ENCODE measurements at places on chromosomes 12 and 14. TPM values are rescaled to one million over a fixed set of nuclear protein-coding genes. Genes with fewer than 3 reads are reported as not detected.

The ESYT1 gene
- polyA plus RNA-seq = 94.5 TPM

The LIN7A gene
- 22.7 TPM for polyA plus RNA-seq

The IFI27 gene
- polyA plus RNA-seq = 29.0 TPM

The PCK2 gene
- polyA plus RNA-seq = 15.5 TPM

The CCDC197 gene
- not detected for polyA plus RNA-seq

The GOLGA3 gene
- polyA plus RNA-seq = 47.5 TPM

The RIPK3 gene
- 3.1 TPM for polyA plus RNA-seq

The SERPINA6 gene
- polyA plus RNA-seq = 0.28 TPM

The NANOG gene
- 0.36 TPM for polyA plus RNA-seq

The ARPC3 gene
- 218 TPM for polyA plus RNA-seq

The BEST3 gene
- 0.55 TPM for polyA plus RNA-seq

The SMIM41 gene
- 6.9 TPM for polyA plus RNA-seq

The AHNAK2 gene
- 1.6 TPM for polyA plus RNA-seq

DNA sequence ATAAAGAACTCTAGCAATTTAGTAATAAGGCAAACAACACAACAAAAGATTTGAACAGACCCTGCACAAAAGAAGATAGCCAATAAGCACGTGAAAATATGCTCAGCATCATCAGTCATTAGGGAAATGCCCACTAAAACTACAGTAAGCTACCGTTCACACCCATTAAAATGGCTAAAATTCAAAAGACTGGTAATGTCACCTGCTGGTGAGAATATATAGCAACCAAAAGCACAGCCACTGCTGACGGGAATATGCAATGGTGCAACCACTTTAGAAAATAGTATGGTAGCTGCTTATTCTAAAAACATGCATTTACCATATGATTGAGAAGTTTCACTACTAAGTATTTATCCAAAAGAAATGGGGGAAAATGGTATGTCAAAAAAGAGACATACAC lies 74.9 kb downstream of the DPF3 start:
- no peak for DNase-seq

DNA sequence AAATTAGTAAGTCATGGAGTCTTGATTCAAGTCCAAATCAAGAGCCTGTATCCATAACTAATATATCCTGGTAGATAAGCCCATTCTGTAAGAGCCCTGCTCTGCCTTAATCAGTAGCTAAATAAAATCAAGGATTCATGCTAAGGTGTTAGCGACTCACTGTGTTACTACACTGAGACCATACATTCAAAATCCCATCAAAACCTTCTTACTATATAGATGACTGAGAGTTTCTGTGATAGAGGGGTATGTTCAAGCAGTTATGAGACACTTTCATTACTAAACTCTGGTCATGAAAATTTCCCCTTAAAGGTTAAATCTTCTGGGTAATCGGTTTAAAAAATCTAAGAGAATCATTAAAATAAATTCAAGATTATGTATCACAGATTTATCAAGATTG lies 78.5 kb downstream of the MDGA2 start:
- no peak for DNase-seq

DNA sequence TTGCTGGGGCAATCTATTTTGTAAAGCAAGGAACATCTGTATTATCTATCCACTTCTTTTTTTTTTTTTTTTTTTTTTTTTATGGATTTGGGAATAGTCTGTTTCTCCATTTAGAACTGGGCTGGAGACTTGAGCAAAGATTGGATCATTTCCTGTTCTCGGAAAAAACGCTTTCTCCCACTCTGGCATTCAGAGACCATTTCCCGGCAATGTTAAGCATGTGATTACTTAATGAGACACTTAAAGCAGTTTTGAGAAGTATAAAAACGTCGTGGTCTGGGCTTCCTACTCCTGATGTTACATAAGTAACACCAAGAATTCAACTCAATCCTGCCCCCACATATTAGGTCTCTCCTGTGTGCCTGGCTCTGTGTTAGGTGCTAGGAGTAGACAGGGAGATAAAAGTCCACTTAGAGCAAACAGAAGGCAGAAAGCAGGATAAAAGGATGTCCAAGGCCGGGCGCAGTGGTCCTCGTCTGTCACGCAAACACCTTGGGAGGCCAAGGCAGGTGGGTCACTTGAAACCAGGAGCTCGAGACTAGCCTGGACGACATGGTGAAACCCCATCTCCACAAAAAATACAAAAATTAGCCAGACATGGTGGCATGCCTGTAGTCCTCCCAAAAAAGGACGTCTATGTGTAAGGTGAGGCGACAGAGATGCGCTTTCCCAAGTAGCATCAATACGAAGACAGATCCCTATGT lies 152.1 kb upstream of the GSC start:
- DNase-seq = no peak

DNA sequence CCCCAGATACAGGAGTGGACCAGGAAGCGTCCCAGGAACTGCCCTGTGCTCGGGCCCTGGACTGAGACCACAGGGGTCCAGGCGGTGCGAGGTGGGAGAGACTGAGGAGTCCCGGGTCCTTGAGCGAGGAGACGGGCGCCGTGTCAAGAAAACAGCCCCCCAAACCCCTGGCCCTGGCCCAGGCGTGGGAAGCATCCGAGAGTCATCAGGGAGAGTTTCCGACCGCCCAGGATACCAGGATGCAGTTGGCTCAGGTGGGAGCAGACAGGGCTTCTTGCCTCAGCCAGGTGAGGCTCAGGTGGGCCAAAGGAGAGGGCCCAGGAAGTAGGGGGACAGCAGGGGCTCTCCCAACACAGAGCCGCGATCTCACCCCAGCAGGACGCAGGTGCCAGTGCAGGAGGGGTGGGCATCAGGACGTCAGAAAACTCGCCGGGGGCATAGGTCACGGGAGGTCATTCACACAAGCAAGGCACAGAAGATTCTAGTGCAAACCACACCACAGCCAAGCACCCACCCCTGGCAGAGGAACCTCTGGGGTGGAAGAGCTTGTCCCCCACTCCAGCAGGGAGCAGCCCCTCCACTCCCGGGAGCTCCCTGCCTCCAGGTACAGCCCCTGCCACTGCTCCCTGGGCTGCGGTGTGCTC lies 102.5 kb upstream of the EIF5 start:
- no peak for DNase-seq

DNA sequence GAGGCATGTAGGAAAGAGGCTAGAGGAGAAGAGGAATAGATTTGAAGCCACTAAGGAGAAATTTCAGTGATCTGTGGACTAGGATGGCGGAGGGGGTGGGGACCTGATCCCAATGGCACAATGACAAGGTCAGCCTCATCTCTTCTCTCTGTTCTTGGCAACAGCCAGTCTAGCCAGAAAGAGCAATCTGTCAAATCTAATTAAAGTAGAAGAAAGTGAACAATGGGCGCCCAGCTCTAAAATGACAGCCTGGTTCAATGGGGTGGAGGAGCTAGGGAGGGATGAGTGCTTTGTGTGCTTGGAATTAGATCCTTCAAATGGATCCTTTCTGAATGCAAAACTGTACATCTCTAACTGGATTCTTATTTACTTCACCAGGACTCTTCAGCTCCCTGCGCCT lies 37.2 kb upstream of the TUBA1C start:
- no peak for DNase-seq

DNA sequence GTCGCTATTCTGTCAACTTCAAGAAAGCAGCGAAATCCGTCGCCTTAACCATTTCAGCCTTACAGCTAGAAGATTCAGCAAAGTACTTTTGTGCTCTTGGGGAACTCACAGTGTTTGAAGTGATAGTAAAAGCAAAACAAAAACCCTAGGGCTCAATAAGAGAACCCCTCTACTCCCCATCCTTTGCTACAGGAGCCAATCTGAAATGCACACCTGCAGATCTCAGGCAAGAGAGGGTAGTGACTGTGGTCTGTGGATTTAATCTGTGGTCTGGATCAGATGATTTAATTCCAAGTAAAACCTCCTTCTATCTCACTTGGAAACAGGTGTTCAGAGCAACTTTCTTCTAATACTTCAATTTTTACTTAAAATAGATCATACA lies 422.9 kb upstream of the OR4E1 start:
- DNase-seq = no peak

- no peak for DNase-seq
Observed at GRCh38 chr12:55132816-55133215, 6.6 kb downstream of the OR9K2 start.

DNA sequence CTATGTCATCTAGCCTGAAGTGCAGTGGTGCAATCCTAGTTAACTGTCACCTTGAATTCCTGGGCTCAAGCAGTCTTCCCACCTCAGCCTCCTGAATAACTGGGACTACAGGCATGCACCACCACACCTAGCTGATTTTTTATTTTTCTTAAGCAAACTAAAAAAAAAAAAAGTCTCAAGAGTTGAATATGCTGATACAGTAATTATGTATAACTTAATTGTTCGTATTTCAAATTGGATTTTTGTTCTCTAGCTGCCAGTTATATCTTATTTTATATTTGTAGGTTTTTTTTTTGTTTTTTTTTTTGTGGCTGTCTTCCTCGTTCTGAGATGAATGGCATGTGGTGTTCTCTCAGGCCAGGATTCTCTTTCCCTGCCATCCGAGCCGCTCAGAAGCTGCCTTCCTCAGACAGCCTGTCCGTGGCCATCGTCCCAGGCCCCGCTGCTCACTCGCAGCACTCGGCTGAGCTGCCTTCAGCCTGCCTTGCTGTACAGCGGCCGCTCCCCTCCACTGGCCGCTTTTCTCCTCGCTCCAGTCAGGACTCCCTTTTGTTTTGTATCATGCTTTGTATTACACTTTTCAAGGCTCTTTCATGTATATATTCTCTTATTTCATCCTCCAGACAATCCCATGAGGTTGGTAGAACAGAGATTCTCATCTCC lies 53.3 kb downstream of the WDR20 start:
- DNase-seq = no peak

DNA sequence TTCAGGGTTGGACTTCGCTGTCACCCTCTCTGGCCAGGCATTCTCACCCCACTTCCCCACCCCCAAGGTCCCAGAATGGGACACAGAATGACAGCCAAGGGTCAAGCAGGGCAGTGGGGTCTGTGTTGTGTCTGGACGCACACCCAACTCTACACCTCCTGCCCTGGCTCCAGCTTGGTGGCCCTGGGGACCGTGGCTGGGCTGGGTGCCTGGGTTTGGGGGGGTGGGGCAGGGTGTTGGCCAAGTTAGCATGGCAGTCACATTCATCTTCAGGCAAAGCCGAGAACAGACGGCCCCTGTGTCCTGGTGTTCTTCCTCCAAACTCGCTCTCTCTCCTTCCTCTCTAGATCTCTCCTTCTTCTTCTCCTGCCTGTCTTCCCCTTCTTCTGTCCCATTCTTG lies 5.6 kb downstream of the LRP1 start:
- no peak for DNase-seq

DNA sequence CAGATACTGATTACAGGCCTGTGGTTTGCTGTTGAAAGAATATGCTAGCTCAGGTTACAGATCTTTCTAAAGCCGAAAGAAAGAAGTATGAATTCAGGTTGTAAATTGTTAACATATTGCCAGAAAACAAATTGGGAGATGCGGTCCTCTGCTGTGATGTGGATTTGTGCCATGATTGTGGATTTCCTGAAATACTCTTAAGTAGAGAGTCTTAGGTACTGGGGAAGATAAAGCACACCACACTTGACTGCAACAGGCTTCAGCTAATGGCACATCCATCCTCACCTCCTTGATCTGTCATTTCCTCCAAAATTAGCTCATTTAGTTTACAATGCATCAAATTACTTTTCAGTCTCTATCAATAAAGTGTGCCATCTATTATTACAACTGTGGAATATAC lies 279.2 kb downstream of the SYT1 start:
- no peak for DNase-seq

- no peak for DNase-seq
Observed at GRCh38 chr12:108375986-108376663, 37.0 kb upstream of the CMKLR1 start.

DNA sequence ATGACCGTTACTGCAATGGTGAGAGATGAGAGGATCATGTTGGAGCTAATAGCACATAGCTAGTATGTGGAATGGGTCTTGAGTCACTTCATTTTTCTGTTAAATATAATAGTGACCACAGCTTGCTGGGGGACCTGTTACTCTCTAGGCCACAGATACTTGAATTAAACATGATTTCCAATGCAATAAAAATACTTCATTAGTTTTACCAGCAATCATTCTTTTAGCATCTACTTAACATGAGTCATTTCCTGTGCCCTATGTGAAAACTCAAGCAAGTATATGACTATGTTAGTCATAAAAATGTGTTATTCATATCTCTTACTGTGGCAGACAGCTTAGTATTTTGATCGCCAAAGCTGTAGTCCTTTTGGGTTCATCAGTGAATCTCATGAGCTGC lies 798.8 kb downstream of the SLC16A7 start:
- no peak for DNase-seq

- DNase-seq = no peak
Observed at GRCh38 chr14:87097015-87097414, 896.0 kb downstream of the GALC start.

GRCh38 chr14:72801381-72801812 lies 92.5 kb downstream of the DPF3 start:
- DNase-seq = no peak

GRCh38 chr12:22577667-22578066 lies 33.3 kb upstream of the C2CD5 start:
- DNase-seq = no peak

- no peak for DNase-seq
Observed at GRCh38 chr12:50579757-50580267, 75.0 kb downstream of the DIP2B start.

GRCh38 chr12:88946372-88946997 lies 366.2 kb upstream of the KITLG start:
- peak; percentile 36 for DNase-seq

DNA sequence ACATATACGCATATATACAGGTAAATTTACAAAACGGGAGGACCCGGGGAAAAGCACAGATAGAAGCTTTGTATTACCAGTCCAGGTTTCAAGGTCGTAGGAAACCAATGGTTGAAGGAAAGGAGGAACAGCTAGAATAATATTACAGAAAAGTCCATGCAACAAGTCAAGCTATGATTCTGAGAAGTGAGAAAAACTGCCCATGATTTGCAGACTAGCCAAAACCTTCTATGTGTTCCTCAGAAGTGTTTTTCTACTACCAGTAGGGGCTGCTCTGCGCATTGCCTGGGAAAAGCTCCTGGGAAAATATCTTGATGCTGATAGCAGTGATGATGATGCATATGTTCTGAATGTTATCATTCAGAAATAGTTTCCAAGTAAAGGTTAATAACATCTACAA lies 2.2 kb downstream of the PDZRN4 start:
- DNase-seq = no peak

GRCh38 chr14:54220071-54220703 lies 176.6 kb upstream of the CDKN3 start:
- peak; percentile 76 for DNase-seq

GRCh38 chr14:24071836-24072430 lies 571 bp downstream of the CPNE6 start:
- no peak for DNase-seq

DNA sequence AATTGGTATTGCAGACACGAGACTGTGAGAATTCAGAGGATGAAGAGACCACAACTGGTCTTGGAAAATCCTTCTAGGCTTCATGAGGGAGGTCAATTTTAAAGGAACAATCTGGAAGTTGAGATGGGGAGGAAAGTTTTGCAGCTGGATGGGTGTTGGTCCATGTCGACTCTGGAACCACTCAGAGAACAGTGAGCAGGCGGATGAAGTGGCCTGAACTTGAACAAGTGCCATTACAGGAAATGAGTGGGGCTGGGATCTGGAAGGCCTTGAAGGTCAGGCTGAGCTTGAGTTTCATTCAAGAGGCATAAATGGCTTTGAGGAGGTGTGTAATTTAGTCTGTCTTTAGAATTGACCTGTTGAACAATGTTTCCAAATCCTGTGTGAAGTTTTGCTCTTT lies 140.9 kb downstream of the GALC start:
- no peak for DNase-seq

- DNase-seq = no peak
Observed at GRCh38 chr14:61456720-61457119, 135.3 kb downstream of the PRKCH start.
